ENCODE measurements at places on chromosomes 6 and 20.

GRCh38 chr6:22025468-22026163, 271.2 kb downstream of the PRL start:
- DNase-seq: no peak

GRCh38 chr6:32439602-32440214, at the start of gene HLA-DRA:
TSS of gene HLA-DRA (plus strand) at chr6:32439887. CDS start at chr6:32439951, 64 bp downstream.
- DNase-seq: no peak

DNA sequence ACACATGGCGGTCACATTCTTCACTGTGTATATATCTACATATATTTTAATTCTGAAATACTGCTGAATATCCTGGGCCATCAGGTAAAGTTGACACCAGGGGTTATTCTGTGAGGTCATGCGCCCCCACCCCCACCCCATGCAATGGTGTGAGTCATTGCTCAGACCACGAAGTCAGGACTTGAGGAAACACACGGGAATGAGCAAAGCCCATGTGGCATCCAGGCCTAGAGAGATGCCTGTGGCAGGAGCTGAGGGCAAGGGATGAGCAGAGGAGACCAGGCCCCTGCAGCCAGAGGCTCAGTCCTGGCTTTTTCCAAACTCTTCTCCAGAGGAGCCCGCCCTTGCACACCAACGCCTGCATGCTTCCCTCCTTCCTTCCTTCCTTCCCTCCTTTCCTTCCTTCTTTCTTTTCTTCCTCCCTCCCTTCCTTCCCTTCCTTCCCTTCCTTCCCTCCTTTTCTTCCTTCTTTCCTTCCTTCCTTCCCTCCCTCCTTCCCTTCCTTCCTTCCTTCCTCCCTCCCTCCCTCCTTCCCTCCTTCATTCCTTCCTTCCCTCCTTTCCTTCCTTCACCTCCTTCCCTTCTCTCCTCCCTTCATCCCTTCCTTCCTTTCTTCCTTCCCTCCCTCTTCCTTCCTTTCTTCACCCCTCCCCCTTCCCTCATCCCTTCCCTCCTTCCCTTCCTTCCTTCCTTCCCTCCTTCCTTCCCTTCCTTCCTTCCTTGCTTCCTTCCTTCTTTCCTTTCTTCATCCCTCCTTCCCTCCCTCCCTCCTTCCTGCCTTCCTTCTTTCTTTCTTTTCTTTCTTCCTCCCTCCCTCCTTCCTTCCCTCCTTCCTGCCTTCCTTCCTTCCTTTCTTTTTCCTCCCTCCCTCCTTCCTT, 72.0 kb upstream of the INSM1 start:
- no peak for DNase-seq

GRCh38 chr6:6699741-6700367, 111.3 kb downstream of the LY86 start:
- no peak for DNase-seq

- no peak for DNase-seq
Observed at GRCh38 chr20:47468290-47469050, 33.2 kb upstream of the NCOA3 start.

DNA sequence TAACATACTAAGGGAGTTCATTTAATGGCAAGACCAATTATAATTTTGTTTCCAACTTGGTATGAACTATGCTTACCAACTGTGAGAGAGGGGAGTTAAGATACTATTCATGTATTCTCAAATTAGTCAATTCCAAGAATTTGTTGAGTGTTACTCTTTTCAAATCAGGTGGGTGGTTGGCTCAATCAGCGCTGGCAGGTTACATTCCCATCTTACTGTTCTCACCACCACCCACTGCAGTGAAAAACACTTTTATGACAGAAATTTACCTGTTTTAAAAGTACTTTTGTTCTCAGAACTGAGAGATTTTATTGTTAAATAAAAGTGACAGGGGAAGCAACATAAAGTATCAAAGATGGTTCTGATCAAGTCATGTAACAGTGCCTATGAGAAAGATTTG, 642.0 kb downstream of the PRKN start:
- no peak for DNase-seq

GRCh38 chr6:148775161-148775560, 28.3 kb downstream of the UST start:
- no peak for DNase-seq

DNA sequence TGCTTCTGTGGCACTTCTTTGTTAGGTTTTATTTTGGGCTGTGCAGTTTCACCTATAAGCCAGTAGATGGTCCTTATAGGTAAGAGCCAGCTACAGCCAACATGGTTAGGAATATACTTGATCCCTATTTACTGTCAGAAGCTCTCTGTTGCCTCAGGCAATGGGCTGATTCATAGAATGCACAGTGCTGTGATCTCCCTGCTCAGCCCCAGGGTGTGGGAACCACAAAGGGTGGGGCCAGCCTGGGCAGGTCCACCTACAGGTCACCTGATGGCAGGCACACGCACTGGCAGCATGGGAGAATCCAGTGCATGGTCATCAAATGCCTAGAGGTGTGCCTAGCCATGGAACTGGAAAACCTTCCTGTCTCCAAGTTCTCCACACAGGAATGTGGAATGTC, 191.9 kb downstream of the MOXD1 start:
- no peak for DNase-seq

DNA sequence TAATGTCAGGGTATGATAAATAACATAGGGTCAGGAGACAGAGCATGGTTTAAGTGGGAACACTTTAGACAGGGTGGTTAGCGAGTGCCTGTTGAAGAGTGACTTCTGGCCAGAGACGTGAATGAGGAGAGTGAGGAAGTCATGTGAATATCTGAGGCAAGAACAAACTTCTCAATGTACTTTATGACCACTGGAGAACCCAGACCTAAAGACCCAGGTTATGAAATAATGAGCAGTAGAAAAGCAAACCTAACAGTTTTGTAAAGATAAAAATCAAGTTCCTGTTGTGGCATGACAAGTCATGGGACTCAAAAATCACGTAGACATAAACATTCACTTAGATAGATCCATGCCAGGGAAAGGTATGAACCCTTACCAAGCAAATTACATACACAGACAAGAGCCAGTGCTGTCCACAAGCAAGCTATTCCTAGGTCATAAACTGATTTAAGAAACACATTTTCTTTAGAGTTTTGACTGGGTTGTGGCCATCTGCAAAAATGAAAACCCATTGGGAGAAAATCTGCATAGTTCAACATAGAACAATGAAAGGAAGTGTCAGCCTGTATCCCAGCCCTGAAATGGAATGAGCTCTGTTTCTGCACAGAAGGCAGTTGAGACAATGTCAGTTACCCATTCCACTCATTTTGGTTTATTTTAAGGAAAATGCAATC, 2.2 kb upstream of the MYCT1 start:
- DNase-seq: no peak

DNA sequence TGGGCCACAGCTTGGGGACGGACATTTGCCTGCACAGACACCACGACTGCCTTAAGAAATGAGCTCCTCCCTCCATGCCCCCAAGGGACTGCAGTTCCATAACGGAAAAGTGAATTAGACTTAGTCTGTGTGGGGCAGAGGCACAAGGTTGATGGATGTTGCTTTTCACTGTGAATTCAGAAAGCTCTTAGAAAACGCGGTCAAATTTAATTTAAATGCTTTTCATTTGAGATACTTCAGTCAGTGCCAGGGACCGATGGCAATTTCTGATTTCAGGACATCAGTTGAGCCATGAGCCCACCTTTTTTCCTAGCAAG, 356.4 kb downstream of the KIF16B start:
- DNase-seq: no peak

- no peak for DNase-seq
Observed at GRCh38 chr6:95279616-95280015, 297.7 kb upstream of the MANEA start.

- no peak for DNase-seq
Observed at GRCh38 chr20:1569415-1569881, 11.9 kb upstream of the SIRPD start.

- DNase-seq: no peak
Observed at GRCh38 chr6:139380611-139381010, 6.2 kb upstream of the CITED2 start.

GRCh38 chr6:112311950-112312547, 35.1 kb upstream of the RFPL4B start:
- DNase-seq: no peak

GRCh38 chr20:32544260-32544722, 40.8 kb downstream of the NOL4L start:
- no peak for DNase-seq

GRCh38 chr20:25270829-25271251, 23.0 kb downstream of the PYGB start:
- no peak for DNase-seq

GRCh38 chr6:10310826-10311225, 104.0 kb downstream of the TFAP2A start:
- DNase-seq: no peak

- no peak for DNase-seq
Observed at GRCh38 chr20:54048481-54048880, 21.9 kb downstream of the BCAS1 start.
